Stimulated activated CD8-positive, alpha-beta memory T cell treated with anti-CD3 and anti-CD28 coated beads, Interleukin-7, amount 100 ng/mL, for 1 hour (primary cell): ENCODE measurements at places on chromosomes 2 and 18.

GRCh38 chr2:237194906-237195305 lies 109.2 kb downstream of the COPS8 start:
- no peak for DNase-seq

DNA sequence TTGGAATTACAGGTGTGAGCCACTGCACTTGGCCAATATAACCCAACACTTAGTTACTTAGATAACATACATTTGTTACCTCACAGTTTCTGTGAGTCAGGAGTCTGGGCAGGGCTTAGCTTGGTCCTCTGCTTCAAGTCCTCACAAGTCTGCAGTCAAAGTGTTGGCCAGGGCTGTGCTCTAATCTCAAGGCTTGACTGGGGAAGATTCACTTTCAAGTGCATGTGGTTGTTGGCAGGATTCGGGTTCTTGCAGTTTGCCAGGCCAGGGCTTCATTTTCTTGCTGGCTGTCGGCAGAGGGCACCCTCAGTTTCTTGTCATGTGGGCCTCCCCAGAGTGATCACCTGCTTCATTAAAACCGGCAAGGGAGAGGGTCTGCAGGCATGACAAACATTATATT lies 103.7 kb downstream of the SLC4A3 start:
- DNase-seq = no peak

- DNase-seq = no peak
Observed at GRCh38 chr2:112482309-112483041, 519 bp downstream of the TTL start.

DNA sequence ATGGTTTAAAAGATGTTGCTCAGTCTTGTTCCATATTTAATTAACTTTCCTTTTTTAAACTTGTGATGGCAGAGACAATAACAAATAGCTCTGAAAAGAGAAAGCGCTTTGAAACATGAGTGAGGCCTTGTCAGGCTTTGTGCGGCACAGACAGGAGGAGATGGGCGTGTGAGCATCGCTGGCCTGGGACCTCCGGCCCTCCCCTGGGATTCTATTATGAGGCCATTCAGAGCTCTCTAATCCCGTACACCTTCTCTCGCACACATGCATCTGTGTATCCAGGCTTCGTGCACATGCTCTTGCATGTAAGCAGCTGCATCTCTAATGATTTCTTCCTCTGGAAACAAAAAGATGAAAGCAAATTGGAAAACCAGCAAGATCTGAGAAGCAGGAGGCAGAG lies 313.7 kb downstream of the ZNF521 start:
- no peak for DNase-seq

DNA sequence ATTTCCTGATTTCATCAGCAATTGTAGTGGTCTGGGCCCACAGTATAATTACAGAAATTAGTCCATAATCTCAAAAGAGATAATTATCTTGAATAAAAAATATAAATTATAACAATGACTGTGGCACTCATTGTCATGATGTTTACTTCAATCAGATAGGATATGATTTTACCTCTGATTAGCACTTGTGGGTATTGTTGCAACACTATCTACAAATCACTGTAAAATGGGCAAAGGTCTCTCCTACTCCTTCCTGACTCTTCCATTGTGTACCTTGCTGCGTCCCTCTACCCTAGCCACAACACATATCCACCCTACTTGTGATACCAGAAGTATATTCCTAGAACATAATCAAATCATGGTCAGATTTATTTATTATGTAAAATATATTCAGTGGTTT lies 200.9 kb upstream of the TRIB2 start:
- no peak for DNase-seq

DNA sequence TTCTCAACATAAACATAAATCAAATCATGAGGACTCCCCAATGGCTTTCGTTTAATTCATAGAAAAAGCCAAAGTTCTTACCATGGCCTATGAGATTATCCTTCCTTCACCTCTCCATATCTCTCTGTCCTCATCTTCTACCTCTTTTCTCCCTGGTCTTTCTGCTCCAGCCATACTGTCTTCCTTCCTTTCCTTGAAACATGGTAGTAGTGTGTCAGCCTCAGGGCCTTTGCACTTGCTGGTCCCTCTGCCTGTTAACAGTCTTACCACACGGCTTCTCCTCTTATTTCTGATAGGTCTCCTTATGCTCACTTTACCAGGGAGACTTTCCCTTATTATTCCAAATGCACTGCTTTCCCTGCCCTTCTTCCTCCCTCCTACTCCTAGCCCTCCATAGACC lies 25.6 kb downstream of the APOB start:
- no peak for DNase-seq

GRCh38 chr2:5501807-5502206 lies 190.4 kb upstream of the SOX11 start:
- no peak for DNase-seq

DNA sequence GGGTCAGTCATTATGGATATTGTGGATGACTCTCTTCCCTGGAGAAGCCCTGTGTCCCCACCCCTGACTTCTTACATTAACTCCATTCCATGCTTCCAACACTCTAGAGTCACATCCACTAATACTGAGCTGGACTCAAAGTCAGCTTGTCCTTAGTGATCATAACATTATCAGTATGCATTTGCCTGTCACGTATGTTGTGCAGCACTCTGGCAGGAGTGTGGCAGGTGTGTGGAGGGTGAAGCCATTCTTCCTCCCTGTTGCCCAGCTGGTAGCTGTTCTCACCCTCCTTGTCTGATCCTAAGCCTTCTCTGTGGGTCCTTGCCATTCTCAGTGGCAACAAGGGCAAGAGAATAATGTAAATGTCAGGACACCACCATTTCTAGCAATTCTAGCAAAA lies 334.1 kb upstream of the RAB6C start:
- DNase-seq = no peak

GRCh38 chr2:12819103-12819475 lies 102.4 kb downstream of the TRIB2 start:
- DNase-seq = no peak

DNA sequence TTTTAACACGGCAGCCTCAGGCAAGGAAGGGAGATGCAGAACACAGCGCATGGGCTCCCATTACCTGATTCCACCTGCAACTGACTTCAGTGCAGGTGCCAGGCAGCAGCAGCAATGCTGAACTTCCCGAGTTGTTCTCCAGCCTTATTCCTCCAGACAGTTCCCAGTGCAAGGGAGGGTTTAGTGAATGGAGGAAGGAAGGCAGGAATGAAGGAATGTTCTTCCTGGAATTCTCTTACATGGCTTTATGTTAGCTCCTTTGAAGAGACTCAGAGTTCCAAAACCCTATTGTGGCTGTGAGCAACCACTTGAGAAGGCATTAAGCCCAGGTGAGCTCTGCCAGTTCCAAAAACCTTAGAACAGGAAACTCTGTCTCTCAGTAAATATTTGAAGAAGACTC lies 45.5 kb downstream of the SERPINB7 start:
- DNase-seq = no peak

- DNase-seq = no peak
Observed at GRCh38 chr2:70411483-70412125, 109.7 kb upstream of the FAM136A start.

- DNase-seq = no peak
Observed at GRCh38 chr2:146374505-146374904, 1470.3 kb upstream of the ACVR2A start.

- no peak for DNase-seq
Observed at GRCh38 chr2:123035541-123035940, 989.5 kb upstream of the CNTNAP5 start.

DNA sequence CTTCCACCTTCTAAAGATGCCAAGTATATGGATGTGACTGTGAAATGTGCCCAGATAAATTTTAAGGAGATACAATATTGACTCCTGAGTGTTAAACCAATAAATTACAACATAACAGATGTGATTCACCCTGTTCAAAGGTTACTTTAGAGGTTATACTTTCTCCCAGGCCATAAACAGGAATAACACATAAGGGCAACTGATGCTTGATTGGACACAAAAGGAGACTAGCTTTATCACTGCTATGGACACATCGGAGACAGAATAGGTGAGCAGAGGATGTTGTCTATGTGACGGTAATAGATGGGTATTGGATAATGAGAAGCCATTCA lies 31.9 kb upstream of the SLC25A52 start:
- no peak for DNase-seq

DNA sequence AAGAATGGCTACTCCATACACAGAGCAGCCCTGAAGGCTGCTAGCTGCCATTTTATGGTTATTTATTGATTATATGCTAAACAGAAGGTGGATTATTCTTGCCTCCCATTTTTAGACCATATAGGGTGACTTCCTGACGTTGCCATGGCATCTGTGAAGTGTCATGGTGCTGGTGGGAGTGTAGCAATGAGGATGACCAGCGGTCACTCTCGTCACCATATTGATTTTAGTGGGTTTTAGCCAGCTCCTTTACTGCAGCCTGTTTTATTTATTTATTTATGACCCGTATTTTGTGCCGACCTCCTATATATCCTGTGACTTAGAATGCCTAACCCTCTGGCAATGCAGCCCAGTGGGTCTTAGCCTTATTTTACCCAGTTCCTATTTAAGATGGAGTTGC lies 553.9 kb downstream of the TNS1 start:
- no peak for DNase-seq

DNA sequence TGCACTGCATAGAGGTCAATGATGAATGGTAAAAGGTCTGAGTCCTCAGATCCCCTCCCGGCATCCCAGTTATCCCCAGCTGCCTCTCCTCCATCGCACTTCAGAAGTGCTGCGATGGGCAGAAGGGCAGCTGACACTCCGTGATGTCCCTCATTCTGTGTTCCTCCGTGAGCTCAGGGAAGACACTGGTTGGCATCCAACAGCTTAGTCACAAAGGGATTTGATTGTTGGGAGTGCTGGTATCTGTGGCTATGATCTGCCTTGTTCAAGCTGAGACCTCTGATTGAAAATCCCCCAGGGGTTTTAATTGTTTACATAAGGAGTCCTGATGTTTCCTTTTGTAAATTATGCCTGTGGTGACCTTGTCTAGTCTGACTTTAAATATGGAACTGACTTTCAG lies 19.0 kb upstream of the SAG start:
- no peak for DNase-seq

DNA sequence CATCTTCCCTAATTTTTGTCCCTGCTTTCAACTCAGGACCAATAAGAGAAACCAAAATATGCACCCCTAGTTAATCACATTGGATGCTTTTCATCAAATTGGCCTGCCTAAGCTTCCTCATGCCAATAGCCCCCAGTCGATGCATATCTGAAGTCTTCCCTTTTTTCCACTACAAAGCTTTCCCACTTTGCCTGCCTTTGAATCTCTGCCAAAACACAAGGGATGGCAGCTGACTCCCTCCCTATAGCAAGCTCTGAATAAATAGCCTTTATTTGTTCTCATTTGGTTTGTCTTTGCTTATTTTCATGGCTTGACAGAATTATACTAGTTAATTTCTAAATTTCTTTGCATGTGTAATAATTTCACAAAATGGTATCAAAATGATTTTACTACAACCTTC lies 621.2 kb downstream of the MBD2 start:
- no peak for DNase-seq

DNA sequence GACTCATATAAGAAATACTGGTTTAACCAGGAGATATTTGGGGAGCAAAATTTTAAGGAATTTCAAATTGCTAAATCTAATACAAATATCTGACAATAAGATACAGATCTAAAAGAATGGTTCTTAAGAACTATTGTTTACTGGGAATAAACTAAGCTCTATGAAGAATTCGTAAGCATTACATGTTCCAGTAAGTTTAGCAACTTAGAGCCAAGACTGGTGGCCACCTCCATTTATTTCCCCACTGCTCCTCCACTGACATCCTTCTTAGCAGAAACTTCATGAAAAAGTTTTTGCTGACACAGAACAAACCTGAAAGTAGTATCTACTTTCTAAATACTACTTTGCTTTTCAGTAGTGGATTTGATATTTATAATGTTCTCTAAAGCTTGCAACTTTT lies 83.0 kb downstream of the ACSL3 start:
- DNase-seq = no peak

DNA sequence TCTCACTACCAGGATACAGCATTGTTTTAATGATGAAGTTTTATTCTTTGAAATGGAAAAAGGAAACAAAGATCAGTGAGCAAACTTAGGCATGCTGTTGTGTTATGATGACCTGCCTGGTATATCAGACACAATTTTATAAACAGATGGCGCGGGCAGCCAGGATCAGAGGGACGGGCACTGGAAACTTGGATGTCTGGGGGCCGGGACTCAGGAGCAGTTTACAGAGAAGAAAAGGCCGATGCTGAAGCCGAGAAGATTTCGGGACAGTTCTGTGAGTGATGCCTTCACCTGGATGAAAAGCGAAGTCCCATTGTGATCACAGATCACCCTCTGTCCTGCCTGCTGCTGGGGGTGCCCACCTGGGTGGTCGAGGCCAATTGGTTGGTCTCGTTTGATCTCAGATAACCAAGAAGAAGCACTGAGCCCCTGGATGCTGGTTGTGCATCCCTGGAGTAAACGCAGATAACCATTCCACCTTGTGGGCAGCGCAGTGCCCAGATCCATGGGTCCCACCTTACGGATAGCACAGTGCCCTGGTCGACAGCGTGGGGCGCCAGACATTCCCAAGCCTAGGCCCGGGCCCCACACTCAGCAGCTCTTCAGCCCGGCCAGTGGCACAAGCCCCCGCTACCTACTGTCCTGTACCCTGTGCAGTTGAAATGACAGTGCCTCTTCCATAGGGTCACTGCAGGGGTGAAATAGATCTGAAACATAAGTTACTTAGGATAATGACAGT lies 182.9 kb upstream of the TPO start:
- DNase-seq = no peak

DNA sequence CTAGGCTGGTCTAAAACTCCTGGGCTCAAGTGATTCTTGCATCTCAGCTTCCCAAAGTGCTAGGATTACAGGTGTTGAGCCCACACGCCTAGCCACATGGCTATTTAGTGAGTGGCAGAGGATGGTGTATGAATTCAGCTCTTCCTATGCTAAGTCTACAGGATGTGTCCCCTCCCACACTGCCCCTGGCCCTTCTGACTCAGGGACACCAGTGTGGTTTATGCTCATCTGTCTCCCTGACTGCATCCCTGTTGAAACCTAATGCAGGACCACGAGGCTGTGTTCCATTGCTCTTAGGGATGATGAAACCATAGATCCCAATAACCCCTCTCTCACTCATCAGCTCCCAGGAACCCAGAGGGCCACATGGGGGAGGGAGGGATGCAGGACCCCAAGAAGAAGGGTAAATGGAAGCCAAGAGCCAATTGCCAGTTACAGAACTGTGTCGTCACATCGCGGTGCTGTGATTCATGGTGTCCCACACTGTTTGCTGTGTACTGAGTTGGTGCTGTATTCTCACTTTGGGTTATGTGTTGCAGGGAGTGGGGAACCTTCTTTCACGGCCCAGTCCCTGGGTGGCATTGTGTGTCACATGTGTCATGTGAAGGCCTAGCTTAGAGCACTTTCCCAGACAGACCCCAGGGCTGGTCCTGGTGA lies 102.9 kb upstream of the HAAO start:
- DNase-seq = no peak

DNA sequence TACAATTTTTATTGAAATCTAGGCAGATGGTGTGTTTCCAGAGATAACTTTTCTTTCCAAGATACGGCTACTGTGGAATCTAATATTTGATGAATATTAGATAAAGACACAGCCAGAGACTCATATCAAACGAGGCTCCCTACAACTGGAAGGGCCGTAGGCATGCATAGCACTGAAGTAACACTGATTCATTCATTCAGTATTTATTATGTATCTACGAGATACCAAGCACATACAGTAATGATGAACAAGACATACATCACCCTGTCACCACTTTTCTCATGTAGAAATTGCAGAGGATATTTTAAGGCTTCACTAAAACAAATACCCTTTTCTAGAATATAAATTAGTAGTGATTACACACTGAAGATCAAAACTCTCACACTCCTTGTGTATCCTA lies 74.5 kb downstream of the KCTD18 start:
- no peak for DNase-seq
